ENCODE measurements at places on chromosomes 7 and 10.

DNA sequence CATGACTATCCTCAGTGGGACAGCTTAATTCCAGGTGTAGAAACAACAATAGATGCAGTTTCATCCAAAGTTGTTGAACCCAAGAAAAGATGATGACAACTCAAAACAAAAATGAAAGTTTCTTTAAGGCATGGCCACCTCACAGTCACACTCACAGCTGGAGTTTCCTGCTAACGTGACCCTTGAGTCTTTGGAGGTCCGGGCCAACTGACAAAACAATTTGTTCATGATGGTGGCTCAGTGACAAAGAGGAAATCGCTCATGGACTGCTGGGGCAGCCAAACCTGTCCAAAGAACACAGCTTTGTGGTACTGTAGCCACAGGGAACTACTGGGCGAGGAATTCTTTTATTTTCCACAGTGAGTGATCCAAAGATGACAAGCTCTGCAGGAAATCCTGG is 96.0 kb upstream of the JCAD start:
- no peak for DNase-seq

DNA sequence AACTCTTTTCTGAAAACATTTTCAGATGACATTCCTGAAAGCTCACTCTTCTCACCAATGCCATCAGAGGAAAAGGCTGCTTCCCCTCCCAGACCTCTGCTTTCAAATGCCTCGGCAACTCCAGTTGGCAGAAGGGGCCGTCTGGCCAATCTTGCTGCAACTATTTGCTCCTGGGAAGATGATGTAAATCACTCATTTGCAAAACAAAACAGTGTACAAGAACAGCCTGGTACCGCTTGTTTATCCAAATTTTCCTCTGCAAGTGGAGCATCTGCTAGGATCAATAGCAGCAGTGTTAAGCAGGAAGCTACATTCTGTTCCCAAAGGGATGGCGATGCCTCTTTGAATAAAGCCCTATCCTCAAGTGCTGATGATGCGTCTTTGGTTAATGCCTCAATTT is 16.5 kb downstream of the ANLN start:
- no peak for DNase-seq

- DNase-seq, result no peak
Observed at GRCh38 chr7:16647435-16647960, 1.5 kb downstream of the BZW2 start.

GRCh38 chr7:29300649-29301048 is 106.1 kb downstream of the CHN2 start:
- DNase-seq, result no peak

- no peak for DNase-seq
Observed at GRCh38 chr10:38007991-38008390, 2.5 kb upstream of the ZNF33A start.

GRCh38 chr10:71434760-71435394 is 38.2 kb downstream of the CDH23 start:
- no peak for DNase-seq

GRCh38 chr10:71933651-71934050 is 30.5 kb upstream of the CHST3 start:
- DNase-seq, result peak; percentile 27

DNA sequence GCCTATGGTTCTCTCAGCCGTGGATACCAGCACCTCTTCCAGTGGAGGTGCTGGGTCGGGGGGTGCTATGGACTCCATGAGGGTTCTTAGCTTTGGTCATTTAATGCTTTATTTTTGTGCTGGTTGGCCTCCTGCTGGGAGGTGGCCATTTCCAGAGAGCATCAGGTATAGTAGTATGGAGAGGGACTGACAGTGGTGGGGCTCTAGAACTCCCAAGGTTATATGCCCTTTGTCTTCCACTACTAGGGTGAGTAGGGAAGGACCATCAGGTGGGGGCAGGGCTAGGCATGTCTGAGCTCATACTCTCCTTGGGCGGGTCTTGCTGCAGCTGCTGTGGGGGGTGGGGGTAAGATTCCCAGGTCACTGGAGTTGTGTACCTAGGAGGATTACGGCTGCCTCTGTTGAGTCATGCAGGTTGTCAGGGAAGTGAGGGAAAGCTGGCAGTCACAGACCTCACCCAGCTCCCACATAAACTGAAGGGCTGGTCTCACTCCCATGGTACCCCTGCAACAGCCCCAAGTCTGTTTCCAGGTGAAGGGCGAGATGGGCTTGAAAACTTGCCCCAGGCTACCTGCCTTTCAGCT is 763.2 kb upstream of the LRRTM3 start:
- DNase-seq, result no peak

DNA sequence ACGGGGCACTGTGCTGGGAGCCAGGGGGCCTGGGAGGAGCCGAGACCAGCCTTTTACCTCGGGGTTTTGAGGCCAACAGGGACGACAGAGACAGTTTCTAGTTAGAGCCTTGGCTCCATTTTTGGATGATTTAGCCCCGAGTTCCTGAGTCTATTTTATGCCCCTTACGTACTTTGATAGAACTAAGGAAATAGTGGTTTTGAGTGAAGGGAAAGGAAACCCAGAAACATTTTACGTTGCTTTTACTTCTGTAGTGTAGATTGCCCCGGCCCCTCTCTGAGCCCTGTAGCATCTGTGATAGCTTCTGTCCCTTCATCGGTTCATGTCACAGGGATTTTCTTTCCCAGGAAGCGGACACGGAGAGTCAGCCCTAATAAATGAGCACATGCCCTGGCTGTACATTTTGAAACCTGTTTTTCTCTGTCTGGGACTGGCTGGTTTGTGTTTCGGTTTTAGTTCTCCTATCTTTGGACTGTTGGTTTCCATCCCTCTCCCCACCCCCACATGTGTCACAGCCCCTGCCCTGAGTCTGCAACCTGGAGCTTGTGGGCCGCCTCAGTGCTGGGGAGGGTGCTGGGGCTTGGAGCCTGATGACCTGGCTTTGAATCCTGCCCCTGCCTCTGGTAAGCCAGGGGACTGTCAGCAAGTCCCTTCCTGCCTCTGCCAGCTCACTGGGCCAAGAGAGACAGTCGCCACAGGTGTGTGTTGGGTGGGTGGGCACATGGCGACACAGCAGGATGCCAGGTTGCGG is 6.9 kb upstream of the ORAI2 start:
- peak; percentile 63 for DNase-seq

- no peak for DNase-seq
Observed at GRCh38 chr10:43299579-43299978, 32.7 kb upstream of the RASGEF1A start.

DNA sequence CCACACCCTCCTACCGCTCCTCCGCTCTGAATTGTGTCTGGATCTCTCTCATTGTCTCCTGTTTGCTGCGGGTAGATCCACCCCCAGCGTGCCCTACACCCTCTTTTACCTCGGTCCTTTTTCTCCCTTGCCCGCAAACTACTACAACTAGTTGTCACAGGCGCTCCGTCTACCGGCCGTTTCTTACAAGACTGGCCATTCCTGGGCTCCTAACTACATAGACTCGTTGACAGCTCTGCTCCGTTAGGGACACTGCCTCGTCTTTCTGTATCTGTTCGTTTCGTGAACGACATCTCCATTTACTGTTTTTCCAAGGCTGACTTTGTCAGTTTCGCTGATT is 786 bp downstream of the TAF3 start:
- DNase-seq, result peak; percentile 7

- no peak for DNase-seq
Observed at GRCh38 chr10:84453303-84453702, 124.9 kb downstream of the CCSER2 start.

DNA sequence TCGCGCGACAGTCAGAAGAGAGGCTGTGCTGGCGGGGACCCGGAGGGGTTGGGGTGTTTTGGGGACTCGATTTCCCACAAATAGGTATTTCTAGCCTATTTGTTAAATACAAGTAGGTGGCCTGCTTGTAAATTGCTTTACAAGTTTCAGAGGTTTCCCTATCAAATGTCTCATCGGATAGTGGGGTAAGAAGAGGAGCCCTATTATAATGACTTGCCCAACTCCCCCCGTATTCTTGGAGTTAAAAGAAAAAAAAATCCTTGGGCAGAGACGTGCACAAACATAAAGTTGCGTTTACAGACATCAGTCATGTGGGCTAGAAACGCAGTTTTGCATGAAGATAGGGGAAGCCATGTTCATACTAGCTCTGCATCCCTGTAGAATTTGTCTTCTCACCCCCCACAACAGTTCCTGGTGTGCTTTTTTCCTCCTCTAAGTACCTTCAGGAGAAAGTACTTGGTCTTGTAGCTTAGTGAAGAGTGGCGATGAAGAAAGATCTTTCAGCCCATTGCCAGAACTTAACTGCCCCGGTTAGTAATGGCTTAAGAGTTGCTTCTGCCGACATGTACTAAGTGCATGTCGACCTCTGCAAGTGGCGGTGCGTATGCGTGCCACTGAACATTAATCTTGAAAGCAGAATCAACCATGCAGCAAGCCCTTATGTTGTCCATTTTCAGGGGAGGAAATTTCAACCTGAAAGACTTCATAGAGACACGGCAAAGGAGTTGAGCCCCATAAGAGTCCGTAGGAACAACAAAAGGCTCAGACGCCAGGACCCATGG is 832 bp upstream of the TIAL1 start:
- DNase-seq, result no peak

DNA sequence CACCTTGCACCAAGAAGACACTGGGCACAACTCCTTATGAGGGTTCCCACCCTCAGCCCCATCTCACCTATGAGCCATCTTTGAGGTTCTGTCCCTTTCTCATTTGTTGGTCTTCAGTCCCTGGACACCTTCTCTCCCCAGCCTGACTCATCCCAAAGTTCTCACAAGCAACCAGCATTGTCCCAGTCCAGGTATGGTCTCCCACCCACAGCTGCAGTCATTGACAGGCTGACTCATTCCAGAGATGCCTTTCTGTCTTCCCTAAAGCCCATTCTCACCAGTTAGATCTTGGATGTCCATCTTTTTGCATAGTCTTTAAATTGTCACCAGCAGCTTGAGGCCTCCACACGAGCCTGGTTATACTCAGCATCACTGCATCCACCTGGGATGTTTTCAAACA is 26.7 kb upstream of the BMPR1A start:
- no peak for DNase-seq

- no peak for DNase-seq
Observed at GRCh38 chr10:93471110-93471651, 11.0 kb downstream of the MYOF start.

DNA sequence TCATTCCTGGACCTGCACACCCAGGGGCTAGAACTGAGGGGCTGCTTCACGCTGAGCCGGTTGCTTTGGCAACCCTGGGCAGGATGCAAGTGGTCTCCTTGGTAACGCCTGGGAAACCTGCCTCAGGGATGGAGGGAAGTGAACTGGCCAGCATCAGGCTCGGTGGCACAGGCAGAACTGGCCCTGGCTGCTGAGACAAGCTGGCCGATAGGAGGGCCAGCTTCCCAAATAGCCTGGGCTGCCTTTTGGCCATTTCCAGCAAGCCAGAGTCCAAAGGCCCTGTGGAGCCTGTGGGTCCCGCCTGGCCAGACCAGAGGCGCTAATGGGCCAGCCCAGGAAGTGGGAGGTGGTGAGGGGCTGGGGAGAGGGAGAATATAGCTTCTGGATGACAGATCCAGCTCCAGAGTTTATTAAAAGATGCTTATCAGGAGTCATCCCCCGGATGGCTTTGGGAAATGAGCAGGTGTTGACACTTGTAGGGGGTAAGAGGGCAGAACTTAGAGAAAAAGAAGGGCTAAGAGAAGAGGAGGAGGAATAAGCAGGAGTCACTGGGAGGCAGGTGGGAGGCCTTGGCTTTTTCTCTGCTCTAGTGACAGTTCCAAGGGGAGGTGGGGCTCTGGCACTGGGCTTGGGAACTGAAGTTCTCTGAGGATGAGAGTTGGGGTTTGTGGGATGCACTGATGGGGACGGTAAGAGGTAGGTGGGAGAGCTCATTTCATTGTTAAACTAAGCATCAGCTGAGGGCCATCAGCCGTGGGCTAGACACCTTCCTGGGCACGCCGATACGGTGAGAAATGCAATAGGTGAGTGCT is 9.6 kb downstream of the NEURL1 start:
- DNase-seq, result no peak

GRCh38 chr10:13724484-13724883 is 137.7 kb downstream of the PRPF18 start:
- DNase-seq, result no peak

- DNase-seq, result no peak
Observed at GRCh38 chr10:117699436-117700075, 157.0 kb downstream of the EMX2 start.

GRCh38 chr10:95531994-95532399 is 29.2 kb downstream of the SORBS1 start:
- no peak for DNase-seq

GRCh38 chr10:94035982-94036765 is 42.4 kb downstream of the PLCE1 start:
- no peak for DNase-seq

- no peak for DNase-seq
Observed at GRCh38 chr7:152883858-152884257, 124.3 kb downstream of the ACTR3B start.

GRCh38 chr10:24456322-24456721 is 247.4 kb downstream of the KIAA1217 start:
- no peak for DNase-seq

DNA sequence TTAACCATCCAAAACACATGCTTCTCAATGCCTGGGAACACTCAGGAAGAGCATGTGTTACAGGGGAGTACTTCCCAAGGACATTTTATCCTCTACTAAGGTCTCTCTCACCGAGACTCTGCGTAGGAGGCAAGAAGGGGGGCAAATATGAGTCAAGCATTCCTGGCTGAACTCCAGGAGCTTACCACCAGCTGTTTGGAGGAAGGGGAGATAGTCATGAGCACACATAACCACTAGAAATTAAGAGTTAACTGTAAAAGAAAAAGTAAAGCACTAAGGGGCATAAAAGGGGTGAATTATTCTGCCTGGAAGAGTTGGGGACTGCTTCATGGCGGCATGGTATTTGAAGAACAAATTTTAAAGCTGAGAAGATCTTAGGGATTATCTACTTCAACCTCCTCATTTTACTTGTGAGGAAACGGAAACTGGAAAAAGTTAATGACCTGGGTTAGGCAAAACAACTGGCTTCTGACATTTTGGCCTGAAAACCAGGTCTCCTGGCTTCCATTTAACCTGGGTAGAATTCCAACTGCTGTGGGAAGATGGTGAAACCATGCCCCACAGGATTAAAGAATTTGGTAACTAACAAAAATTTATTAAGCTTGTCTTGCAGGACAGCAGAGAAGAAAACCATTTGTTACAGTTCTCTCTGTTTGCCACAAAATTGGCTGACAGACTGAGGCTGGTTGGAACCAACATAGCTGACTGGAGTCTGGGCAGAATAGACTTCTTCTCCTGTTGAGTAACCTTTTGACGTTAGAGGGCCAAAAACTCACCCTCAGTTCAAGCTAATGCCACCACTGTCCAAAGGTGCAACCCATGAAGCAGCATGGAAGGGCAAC is 85.5 kb downstream of the SLC25A13 start:
- DNase-seq, result no peak

DNA sequence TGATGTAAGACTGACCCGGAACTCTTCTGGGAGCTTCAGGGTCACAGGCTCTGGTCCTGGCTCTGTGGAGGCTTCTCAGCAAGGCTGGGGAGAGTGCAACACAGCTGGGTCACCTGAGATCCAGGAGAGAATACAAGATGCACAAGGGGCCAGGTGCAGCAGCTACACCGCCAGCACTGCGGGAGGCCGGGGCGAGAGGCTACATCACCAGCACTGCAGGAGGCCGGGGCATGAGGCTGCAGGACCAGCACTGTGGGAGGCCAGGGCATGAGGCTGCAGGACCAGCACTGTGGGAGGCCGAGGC is 44.3 kb downstream of the PDGFA start:
- no peak for DNase-seq

GRCh38 chr7:141189231-141189630 is 115.4 kb downstream of the TMEM178B start:
- DNase-seq, result no peak

GRCh38 chr10:104233817-104234216 is 1.7 kb upstream of the CFAP43 start:
- no peak for DNase-seq

GRCh38 chr7:25754751-25755150 is 397.2 kb upstream of the NFE2L3 start:
- no peak for DNase-seq

All from activated CD4-positive, alpha-beta T cell treated with anti-CD3 and anti-CD28 coated beads for 24 hours (primary cell).